Choroid plexus epithelial cell (primary cell): ENCODE measurements at places on chromosomes 3 and 15.

DNA sequence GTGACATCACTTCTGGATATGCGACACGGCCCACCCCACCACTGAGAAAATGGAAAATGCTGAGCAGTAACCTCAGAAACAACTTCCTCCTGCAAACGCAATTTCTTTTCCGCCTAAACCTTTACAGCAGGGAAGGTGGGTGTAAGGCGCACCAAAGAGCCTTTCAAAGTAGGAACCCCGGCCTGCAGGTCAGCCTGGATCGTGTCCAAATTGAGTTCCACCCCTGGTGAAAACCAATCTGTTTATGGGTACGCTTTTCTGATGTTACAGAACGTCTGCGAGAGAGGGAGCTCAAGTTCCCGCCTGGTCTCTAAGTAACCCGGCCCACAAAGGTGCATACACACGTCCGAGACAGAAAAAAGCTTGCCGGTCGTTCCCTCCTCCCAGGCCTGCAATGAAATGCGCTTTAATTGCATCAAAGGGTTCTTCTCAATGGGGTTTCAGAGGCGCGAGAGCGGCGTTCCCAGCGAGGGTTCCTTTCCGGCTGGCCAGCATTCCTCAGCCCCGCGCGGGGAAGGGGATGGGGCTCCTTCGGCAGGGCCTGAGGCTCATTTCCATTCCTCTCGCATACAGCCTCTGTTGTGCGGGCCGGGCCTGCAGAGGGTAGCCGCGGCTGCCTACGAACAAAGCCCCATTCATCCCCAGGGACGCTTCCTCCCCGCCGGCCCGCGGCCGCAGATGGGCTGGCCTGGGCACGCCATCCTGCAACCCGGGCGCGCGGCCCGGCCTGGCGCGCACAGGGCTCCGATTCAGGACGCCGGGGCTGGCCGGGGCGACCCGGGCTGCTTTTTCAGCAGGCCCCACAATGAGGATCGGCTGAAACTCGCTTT is 138.1 kb downstream of the TMCO5A start:
- peak; percentile 92 for DNase-seq

DNA sequence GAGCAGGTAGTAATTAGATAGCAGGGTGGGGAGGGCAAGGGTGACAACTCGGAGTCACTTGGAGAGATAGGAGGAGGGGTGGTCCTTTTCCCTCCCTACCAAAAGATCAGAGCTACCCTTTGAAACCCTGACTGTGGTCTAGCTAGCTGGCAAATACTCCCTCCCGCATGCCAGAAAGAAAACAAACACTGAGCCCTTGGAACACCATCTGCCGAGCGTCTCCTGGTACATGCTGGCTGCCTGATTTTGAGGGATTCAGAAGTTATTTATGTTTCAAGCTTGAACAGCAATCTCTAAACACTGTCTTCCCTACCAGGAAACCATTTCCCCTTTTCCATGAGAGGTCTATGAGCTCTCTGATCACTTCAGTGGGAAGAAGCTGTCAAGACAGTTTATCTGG is 291.6 kb upstream of the CFAP20DC start:
- DNase-seq, result no peak

DNA sequence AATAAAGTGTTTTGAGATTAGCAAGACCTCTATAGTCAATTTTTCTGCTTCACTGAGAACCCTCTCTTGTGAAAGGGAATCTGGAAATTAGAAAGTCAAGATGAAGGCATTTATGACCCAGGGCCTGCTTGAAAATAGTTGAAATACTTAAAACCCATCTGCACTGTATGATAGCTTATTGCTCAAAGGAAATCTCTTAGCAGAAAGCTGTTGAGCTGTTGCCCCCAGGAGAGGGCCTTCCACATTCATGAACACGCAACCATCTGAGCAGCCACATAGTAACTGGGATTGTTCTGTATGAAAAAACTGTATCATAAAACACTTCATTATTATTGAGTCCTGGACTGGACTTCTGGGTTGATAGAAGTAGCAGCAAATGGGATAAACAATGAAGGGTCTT is 106.4 kb upstream of the PTX3 start:
- peak; percentile 62 for DNase-seq

DNA sequence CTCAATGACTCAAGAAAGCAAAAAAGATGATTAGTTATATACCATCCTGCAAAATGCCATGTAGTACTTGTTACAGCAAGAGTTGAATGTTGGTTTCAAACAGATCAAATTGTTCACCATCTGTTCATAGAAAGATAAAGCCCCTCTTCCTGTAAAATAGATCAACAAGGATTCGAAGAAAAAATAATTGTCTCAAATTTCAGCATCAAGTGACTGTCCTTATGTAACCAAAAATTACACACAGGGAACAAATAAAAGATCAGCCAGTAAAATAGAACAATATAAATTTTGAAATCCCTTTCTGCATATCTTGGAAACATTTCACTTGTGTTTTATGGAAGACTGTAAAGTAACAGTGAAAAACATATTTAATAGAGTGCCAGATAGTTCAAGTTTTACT is 165.1 kb upstream of the STAC start:
- DNase-seq, result no peak

- DNase-seq, result no peak
These were observed 343.0 kb downstream of the ROBO1 start for GRCh38 chr3:79424811-79425210.

GRCh38 chr15:55522742-55523450 is 14.9 kb upstream of the DNAAF4 start:
- no peak for DNase-seq

GRCh38 chr3:15659254-15659975 is 57.9 kb downstream of the BTD start:
- peak; percentile 39 for DNase-seq

DNA sequence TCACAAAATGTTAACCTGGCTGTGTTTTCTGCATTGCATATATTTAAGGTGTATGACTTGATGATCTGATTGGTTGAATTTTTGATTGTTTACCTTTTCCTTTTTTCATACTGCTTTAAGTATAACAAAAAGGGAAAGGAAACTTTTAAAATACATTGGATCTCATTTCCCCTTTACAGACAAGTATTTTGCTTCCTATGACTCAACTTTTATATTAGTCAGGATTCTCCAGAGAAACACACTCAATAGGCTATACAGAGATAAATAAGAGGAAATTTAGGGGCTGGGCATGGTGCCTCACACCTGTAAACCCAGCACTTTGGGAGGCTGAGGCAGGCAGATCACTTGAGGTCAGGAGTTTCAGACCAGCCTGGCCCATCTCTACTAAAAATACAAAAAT is 205.8 kb downstream of the TJP1 start:
- peak; percentile 16 for DNase-seq

GRCh38 chr15:75045332-75046015 is 22.1 kb downstream of the PPCDC start:
- no peak for DNase-seq

DNA sequence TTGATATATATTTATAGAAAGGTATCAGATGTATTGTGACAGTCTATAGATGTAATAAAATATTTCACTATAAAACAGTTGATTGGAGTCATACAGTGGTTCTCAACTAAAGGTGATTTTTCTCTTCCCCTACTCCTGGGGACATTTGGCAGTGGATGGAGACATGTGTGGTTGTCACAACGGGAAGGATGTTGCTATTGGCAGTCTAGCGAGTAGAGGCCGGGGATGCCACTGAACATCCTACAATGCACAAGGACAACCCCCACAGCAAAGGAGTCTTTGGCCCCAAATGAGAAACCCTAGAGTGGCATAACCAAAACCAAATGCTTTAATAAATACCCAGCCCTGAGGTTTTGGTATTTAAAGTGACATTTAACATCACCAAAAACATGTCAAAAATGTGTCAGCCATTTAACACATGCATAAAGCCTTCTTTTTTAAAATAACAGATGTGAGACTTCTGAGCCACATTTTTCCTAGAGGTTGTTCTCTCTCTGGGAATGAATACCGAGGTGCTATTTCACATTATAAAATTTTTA is 367.5 kb downstream of the PTPRG start:
- DNase-seq, result no peak

- DNase-seq, result no peak
These were observed 362.1 kb downstream of the EPHB1 start for GRCh38 chr3:135157045-135157740.

GRCh38 chr3:62496503-62496902 is 123.2 kb upstream of the FEZF2 start:
- no peak for DNase-seq

DNA sequence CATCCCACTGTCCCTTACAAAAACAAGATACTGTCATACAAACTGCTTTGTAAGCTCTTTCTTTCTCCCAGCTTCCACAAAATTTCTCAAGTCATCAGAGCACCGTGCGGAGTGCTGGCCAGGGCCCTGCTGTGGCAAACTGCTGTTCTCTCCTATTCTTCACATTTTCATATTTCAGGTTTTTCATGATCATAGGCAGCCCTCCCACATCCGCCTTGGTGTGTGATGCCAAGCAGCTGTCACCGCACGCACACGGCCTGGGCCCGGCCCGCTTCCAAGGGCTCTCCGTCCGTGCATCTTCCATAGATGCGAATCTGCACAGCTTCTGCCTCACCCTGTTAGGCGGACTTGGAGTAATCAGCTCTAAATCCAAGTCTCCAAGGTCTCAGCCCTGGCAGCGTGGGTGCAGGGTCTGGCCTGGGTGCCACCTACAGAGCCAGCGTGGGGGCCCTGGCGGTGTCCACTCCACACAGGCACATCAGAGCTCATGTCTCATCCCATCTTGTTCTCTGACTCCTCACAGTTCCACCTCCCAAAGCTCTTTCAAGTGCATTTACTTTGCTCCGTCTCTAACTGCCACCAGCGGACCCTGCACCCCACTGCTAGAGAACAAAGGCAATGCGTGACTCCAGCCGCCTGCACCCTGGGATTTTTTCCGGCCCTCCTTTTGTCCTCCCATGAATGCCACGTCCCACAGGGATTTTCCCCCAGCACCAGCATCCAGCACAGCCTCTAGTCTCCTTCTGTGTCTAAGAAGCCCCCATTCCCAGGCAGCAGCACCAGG is 27.2 kb downstream of the CYFIP1 start:
- no peak for DNase-seq

- no peak for DNase-seq
These were observed 31.6 kb downstream of the ANP32A start for GRCh38 chr15:68789091-68789490.

DNA sequence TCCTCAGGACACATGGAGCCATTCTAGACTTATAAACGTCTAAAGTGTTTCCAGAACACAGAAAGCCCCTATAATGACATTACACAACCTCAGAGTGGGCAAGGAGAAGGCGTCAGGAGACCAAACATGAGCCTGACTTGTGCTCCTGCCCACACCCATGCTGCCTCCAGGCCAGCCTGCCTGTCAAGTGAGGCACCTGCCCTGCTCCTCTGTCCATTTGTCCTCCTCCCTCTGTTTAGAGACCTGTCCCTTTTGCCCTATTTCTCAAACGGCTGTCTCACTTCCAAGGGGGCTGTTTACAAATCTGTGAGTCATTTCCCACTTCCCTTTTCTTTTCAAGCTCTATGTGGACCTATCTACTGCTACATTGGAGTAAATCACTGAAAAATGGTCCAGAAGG is 21.0 kb downstream of the ZDHHC3 start:
- DNase-seq, result peak; percentile 57

GRCh38 chr15:67161412-67161811 is 93.0 kb downstream of the AAGAB start:
- DNase-seq, result no peak

- DNase-seq, result no peak
These were observed 28.0 kb downstream of the CSPG4 start for GRCh38 chr15:75684648-75685047.

- no peak for DNase-seq
These were observed 104.5 kb downstream of the PLXNA1 start for GRCh38 chr3:127087441-127087840.

DNA sequence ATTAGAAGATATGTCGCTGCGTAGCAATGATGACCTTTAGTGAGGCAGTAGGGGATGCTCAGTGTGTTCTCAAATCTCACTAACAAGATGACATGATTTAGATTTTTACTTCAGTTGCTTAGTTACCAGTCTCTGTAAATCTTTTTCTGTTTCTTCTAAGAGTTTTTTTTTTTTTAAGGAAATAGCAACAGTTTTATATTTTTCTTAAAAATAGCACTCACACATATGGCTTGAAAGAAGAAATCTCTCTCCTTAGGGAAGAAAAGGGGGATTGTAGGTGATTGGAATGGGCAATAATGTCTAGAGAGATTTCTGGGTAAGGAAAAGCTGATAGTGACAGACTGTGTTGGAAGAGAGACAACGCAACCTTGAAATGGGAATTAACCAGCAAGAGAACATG is 524.6 kb upstream of the ARPP21 start:
- DNase-seq, result no peak
